Epithelial cell of esophagus (primary cell): ENCODE measurements at places on chromosomes 2 and 18.

DNA sequence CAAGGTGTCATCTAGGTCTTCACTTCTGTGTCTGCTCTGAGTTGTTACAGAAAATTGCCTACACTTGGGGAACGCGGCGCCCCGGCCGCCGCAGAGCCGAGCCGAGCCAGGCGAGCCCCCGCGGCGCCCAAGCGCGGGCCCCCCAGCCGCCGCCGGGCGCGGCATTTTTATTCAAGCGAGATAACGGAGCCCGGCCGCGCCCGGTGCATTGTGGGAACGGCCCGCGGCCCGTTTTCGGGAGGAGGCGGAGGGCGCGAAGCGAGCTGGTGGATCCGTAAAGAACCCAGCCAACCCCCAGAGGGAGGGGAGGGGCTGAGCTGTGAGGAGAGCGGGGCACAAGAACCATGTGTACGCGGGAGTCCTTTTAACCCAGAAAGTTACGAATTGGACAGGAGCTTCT is 191.8 kb downstream of the FTCDNL1 start:
- DNase-seq: no peak

DNA sequence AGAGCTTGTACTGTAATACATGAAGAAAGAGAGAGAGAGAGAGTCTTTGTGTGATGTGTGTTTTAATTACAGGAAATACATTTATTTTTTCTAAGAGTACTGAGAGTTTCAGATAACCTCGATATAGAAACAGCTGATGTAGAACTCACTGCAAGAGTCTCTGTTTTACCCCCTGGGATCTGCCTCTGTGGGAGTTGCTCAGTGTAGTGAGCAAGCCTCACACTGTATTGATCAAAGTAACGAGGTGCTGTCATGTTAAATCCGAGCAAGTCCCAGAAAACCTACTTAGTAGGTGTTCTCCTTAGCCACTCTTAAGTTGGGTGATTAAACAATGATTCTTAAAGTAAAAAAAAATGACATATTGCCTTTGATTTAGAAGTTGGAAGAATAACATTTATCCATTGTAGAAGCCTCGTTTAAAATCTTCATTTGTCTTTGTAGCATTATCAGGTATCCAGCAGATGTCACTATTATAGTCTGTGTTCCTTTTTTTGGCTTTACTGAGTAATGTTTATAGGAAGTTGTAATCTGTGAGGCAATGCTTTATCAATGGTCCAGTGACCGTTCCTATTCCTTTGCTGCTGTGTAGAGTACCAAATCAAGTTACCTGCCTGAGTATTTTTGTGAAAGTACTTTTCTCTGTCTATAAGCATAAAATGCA is 219.0 kb downstream of the MYO3B start:
- DNase-seq: peak; percentile 14

DNA sequence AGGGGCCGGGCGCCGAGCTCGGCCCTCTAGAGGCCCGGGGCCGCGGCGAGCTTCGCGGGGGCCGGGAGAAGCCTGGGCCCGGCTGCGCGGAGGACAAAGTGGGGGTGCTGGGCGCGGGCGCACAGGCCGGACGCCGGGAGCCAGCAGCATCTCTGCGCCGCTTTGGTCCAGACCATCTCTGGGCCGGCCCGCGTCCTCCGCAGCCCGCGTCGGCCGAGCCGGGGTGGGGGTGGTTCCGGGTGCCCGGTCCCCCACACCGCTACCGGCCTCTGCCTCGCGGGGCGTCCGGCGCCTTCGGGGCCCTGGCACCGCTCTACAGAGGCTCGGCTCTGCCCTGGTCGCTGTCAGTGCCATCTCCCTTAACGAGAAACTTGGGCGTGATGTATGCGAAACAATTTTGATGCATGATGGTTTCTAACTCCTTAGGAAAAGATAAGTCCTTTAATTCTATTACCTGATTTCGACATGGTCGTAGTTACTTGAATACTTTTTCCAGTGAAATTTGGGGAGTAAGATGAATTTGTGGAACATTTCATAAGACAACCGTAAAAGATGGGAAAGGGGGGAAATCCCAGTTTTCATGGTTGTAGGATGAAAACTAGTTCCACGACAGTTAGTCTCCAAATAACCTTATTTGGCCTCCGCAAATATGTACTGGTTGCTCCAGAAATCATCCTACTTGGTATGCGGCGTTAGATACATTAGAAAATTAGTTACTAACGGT is 562 bp downstream of the TWSG1 start:
- DNase-seq: peak; percentile 55

DNA sequence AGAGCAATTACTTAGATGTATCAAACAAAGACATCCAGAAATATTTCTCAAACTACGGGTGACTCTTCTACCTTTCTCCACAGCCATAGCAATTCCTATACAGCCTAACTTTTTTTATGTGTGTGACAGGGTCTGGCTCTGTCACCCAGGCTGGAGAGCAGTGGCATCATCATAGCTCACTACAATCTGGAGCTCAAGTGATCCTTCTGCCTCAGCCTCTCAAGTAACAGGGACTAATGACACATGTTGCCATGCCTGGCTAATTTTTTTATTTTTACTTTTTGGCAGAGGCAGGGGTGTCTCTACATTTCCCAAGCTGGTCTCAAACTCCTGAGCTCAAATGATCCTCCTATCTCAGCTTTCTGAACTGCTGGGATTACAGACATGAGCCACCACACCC is 328.9 kb upstream of the NT5C1B start:
- no peak for DNase-seq

GRCh38 chr2:38586931-38587330 is 15.8 kb downstream of the HNRNPLL start:
- no peak for DNase-seq

- no peak for DNase-seq
Measured at GRCh38 chr18:59345556-59345955, 13.5 kb downstream of the LMAN1 start.

DNA sequence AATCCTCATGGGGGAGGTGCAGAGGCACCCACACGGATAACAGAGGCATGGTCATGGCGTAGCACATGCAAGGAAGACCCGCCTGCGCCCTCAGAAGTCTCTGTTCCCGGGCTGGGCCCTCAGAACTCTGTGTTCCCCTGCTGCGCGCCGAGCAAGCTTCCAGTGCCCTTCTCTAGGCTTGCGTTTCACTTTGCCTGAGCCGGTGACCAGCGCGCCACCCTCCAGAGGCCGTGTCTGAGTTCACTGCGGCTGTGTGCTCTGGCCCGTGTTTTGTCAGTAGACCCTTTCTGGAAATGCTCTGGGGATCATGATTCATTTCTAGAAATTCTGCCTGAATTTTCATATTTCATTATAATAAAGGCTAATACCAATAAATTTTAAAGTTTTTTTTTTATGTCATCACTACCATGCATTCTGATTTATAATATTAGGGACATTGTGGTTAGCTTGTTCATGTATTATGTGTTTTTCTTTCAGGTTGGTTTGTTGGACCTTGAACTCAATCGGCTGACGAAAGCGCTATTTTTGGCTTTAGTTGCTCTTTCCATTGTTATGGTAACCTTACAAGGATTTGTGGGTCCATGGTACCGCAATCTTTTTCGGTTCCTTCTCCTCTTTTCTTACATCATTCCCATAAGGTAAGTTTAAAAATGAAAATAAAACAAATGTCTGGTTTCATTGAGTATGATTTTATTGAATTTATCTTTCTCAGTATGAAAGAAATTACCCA is 142.7 kb upstream of the NFATC1 start:
- no peak for DNase-seq

DNA sequence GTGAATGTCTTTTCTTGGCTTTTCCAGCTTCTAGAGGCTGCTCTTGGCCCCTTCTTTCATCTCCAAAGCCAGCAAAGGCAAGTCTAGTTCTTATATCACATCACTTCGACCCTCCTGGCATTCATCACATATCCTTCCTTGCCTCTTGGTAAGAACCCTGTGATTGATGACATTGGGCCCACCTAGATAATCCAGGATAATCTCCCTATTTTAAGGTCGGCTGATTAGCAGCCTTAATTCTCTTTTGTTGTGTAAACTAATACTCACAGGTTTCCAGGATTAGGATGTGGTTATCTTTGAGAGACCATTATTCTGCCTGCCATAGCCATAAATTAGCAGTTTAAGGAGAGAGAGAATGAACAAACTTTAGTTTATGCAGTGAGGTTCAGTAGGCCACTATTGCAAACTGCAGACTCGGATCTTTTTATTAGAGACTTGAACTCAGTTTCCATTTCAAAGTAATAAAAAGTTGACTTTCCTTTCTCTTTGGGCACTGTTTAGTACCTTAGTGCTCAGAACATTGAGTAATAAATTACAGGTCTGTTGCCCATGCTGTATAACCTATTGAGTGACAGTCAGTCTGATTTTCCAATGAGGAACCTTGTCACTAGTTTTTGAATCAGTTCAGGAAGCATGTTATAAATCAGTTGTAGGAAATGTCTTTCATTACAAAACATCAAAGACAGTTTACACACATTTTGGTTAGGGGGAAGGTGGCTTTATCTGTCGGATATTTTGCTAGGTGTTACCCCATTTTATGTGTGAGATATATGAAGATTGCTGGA is 4.5 kb downstream of the NDUFV2 start:
- DNase-seq: no peak

DNA sequence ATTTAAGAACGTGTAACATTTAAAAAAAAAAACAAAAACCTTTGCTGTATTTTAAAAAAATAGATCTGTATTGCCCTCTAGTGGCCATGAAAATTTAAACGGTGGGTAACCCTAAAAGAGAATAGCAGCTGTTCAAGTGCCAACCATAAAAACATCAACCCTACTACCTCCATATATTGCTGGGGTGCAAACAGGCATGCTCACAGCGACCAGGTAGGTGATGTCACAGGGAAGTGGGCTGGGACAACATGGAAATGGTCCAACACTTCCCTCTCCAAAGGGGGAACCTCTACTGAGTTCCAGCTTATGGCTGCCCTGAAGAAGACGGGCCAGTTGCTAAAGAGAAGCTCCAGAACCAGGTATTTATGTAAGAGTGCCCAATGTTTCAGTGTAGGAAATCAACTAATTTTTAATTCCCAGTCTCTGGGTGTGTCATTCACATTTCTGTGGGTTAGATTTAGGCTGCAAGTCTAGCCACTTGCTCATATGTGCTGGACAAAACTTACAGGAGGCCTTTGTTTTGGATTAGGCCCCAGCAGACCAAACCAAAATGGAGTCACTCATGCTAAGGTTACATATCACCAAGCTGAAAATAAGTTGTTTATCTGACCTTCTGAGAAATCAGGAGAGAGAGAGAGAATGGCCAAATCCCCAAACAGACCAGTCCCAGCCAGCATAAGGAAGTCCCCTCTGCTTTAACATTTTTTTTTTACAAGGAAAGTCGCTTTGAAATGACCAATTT is 54.5 kb downstream of the SKA1 start:
- peak; percentile 45 for DNase-seq

DNA sequence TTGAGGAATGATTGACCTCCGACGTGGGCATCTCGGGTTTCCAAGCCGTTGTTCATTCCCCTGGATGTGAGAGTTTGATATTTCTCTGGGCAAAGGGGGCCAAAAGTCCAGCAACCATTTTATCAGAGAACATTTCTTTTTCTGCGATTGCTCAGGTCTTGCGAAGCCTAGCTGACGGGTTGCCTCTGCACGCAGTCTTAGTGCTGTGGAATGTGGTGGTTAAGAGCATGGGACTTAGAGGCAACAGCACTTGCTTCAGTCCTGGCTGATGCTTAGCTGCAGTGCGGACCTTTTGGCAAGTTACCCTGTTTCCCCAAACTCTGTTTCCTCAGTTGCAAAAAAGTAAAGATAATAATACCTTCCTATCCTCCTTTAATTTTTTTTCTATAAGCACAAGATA is 45.0 kb downstream of the FAP start:
- no peak for DNase-seq

GRCh38 chr2:119019521-119019920 is 77.5 kb downstream of the MARCO start:
- no peak for DNase-seq

GRCh38 chr2:100242891-100243619 is 79.2 kb downstream of the LONRF2 start:
- DNase-seq: peak; percentile 32

DNA sequence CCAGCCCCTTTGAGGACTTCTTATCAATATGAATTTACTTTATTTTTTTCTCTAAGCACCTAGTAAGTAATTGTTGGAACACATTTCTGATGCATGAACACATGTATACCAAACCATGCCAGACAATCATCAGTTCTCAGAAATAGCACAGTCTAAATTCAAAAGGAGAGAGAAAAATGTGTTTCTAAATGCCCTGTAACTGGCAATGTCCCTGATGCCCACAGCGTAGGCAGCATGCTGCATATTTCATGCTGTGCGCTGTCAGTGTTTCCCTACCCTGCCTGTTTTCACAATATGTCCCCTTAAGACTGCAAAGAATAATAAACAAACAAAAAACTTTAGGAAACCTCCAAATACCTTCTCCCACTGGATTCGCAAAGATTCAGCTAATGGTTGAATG is 881.0 kb upstream of the CHAC2 start:
- DNase-seq: no peak

DNA sequence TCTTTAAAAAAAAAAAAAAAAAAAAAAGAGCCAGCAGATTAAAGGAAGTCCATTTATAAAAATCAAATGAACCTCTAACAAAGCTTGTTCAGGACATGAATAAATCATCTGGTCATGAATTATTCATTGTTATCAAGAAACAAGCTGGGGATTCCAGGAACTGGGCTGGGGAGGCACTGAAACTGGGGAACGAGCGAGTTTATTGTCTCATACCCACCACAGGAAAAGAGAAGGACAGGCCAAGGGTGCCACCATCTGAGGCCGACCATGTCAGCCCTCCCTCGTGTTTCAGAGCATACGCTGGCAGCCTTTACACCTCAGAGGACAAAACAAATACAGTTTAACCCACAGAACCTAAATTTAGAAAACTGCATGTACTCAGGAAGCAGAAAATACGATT is 164.2 kb downstream of the VWC2L start:
- no peak for DNase-seq

DNA sequence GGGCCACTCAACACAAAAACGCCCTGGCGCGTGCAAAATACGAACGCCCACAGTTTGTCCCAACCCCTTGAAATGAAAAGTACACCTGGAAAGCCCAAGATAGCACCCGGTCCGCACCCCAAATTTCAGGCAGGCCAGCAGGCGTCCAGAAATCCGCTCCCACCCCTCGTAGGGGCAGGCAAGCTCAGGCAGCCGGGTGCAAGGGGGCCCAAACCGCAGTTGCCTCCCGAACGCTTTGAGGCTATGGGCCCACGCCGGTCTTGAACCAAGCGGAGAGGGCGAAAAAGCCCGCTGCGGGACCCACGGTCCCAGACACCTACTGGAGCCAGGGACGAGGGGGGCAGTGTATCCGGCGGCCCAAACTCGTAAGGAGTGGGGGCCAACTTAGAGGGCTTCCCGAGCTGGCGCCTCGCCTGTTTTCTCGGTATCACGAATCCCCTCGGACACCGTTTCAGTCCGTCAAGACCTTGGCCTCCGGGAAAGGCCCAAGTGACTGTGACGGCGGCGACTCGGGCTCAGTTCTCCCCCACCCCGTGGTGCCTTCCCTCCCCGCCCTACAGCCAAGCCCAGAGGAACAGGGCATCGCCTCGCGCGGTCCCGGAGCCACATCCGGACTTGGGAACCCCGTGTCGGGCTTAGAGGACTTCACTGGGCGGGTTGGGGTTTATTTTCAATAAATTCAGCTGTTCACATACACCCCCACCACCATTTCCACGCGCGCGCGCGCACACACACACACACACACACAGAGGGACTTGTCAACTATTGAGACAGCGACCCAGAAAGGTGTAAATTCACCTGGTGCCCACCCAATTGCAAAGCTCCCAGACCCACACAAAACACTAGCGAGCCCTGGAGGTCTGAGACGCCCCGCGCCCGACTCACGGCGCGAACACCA is 6.2 kb upstream of the SATB2 start:
- DNase-seq: no peak
